ENCODE measurements at places on chromosomes 1 and 21.

DNA sequence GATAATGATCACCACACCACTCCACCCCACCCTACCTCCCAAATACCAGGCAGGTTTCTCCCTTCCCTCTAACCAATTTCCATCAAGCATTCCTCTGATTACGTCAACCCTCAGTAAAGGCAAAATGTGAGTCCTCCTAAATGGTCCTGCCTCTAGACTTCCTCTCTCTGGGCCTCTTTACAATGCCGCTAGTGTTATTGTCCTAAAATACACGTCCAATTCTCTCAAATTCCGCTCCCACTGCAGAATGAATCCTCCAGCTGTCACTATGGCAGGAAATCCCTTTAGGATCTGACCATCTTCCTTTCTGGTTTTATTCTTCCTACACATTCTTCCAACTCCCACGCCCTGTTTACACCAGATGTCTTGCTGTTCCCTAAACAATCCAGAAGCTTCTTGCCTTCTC, 68.7 kb downstream of the DEGS1 start:
- DNase-seq, result no peak

DNA sequence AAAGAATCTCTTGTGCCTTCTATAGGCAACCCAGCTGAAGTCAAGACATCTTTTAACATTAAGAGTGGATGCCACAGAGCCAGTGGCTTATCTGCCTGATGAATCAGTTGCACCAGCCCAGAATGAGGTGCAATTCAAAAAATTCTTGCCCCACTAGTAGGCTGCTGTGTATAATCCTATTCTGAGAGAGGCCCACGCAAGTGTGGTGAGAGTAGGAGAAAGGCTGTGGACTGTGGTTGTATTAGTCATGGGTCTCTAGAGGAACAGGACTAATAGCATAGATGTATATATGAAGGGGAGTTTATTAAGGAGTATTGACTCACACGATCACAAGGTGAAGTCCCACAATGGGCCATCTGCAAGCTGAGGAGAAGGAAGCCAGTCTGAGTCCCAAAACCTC, 216.4 kb downstream of the LTN1 start:
- DNase-seq, result no peak

DNA sequence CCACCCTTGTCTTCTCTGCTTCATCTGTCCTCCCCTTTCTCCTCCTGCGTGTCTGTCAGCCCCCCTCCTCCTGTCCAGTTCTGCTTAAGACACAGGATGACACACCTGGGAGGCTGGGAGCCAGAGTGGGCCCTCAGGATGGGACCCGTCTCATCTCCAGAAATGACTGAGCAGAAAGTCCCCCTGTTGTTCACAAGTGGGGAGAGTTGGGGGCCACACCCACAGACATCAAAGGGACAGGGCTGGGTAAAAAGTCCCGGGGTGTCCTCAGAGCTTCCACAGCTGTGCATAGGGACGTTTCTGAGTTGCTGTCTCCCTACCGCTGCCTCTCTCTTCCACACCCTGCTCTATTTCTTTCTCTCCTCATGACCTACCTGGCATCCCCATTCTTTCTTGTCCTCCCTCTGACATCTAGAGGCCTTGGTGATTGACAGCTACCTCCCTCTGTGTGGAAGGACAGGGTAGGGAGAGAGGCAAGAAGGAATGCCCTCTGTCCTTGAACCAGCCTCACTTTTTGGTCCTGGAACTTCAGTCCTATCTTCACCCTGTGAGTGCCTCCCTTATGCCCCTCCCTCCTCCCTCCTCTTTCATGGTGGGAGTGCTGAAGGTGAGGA, 19.5 kb upstream of the SH2D2A start:
- DNase-seq, result no peak

DNA sequence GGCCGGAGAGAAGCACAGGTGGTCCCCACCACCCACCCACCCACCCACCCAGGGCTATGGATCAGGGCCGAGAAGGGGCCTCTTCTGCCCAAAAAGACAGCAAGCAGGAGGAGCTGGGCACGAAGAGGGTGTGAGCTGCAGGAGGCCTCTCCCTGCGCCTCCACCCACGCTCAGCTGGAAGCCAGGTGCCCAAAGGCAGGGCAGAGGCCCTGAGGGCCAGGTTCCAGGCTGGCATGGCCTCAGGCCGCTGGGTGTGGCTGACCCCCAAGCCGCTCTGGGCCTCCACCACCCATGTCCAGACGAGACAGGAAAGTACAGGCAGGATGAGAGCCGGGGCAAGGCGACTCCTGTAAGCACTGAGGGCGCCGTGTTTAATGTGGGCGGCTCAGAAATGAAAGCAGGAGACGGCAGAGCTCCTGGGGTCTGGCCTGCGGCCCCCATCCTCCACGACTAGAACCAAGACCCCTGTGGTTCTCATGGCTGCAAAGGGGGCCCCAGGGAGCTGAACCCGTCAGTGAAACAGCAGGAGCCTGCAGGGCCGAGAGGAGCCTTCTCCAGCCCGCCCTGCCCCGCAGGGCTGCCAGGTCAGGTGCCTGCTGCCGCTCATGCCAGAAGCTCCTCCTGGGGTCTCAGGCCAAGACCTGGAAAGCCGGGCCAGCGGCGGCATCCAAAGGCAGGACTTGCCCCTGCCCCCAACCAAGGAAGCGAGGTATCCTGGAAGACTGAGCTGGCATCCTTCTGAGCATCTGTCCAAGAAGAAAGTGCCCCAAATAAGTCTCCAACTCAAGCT, 56.0 kb downstream of the MEGF6 start:
- no peak for DNase-seq

Data from NCI-H1105 (cell line).